NCI-H2107 (cell line): ENCODE measurements at places on chromosomes 5 and 9.

DNA sequence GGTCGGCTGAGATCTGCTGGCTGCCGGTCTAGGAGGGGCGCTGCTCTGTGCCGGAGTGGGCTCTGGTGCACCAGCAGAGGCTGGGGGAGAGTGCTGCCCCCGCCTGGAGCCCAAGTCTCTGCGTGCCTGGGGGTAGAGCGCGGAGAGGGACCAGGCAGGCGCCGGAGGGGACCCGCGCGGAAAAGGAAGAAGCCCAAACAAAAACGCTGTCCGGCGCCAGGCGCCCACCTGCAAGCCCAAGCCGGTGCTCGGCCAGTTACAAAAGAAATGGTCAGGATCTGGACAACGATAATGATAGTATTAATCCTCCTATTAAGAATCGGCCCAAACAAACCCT, 571 bp upstream of the S1PR3 start:
- no peak for DNase-seq

DNA sequence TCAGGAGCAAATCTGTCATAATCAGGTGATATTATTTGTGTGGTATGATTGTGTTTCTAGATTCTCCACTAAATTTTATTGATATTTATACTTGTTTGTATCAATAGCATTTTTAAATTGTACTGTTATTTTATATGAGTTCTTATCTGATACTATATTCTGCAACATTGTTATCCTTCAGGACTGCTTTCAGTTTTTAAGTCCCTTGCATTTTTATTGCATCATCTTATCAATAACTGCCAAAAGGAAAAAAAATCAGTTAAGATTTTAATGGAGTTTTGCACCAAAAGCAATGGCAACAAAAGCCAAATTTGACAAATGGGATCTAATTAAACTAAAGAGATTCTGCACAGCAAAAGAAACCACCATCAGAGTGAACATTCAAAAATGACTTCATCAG, 741.3 kb upstream of the CTNND2 start:
- DNase-seq = no peak

GRCh38 chr5:10620346-10620745, 56.5 kb downstream of the ANKRD33B start:
- DNase-seq = no peak

DNA sequence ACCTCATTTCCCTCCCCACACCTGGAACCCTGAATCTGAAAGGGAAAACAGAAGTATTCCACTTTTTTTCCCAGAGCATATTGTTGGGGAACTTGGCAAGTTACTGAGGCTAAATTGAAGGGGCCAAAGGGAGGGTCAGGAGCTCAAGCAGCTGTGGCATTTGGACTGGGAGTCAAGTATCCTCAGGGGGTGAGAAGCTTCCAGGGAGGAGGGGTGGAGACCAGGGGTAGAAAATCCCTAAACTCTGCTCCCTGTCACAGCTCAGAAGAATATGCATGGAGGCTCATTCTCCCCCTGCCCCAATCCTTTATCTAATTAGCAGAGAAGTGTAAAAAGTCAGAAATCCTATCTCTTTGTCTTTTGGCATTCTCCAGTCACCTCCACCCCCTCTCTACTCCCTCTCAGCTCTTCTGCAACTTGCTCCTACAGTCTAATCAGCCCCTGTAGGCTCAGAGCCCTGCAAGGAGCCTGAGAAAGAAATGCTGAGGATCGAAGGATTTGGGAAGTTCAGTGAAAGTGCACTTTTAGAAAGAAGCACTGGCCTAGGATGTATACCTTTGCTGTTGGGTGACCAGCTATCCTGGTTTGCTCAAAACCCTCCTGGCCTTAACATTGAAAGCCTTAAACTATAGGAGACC, 5.7 kb upstream of the WNT8A start:
- DNase-seq = no peak

DNA sequence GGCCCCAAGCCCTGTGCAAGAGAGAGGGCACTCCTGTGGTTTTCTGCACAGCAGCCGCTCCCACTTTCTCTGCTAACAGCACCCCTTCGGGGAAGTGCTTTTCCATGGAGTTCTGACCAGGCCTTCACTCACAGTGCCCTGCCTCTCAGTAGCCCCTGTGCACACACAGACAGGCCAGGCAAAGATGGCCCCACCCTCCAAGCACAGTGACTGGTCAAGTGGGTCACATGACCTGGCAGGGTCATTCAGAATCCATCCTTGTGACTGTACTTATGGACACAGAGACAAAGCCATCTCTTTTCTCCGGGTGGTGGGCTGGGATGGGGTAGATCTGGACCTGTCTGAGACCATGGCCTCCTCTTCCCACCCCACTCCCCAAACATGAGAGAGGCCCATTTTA, 82.5 kb downstream of the PSD2 start:
- no peak for DNase-seq
